ENCODE measurements at places on chromosomes 11 and 22.
A peak's percentile ranks its signal among the peaks of the same experiment; 100 is the strongest.

GRCh38 chr22:46913351-46913750 is 150.9 kb downstream of the TBC1D22A start:
- DNase-seq: no peak

DNA sequence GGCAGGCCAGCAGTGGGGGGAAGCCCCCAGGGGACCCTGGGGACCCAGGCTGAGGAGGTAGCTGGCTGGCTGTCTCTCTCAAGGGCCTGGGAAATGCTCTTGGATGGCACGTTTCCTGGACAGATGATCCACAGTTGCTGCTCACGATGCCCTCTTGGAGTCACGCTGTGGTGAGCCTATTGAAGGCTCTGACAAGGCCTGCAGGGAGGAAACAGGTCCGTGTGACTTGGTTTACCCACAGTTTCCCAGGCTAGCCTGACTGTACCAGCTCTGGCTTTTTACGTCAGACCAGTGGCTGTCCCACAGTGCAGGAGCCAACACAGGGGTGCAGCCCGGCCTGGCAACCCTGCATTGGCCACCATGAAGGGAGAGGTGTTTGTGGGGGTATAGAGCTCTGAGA is 29.2 kb upstream of the PPARA start:
- no peak for DNase-seq

- no peak for DNase-seq
Measured at GRCh38 chr22:25510876-25511275, 53.6 kb upstream of the GRK3 start.

DNA sequence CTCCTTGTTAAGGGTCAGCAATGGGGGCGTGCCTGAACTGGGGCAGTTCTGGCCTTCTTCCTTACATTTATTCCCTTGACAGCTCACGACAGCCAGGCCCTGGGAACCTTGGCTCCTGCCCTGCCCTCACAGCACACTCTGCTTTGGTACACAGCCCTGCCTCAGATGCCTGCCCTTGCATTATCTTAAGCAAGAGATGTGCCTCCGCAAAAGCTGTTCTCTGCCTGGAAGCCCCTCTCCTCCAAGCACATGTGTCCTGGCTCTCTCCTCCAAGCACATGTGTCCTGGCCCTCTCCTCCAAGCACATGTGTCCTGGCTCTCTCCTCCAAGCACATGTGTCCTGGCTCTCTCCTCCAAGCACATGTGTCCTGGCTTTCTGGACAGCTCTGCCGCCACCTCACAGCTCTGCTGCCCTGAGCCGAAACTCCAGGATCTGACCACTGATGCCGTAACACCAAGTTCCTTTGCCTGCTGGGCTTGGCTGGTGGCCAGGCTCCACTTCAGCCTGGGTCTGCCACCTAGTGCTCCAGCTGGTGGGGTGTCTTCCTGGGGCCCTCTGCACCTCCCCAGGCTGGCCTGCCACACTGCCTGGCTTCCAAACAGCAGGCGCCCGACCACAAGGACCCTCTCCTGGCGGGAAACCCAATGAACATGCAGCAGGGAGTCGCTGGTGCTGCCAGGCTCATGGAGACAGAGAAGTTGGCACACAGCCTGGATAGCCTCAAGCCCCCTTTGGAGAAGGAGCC is 53.0 kb downstream of the SCUBE1 start:
- DNase-seq: no peak

- no peak for DNase-seq
Measured at GRCh38 chr22:22927196-22927887, 39.7 kb downstream of the IGLL5 start.

DNA sequence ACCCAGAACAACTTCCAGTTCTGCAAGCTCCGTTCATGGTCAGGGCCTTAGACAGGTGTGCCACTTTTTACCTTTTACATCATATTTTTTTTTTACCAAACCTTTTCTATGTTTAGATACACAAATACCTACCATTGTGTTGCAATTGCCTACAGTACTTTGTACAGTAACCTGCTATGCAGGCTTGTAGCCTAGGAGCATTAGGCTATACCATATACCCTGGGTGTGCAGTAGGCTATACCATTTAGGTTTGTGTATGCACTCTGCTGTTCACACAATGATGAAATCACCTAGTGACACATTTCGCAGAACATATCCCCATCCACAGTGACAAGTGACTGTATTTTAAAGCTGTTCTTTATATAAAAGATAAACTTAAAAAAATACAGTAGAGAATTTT is 29.6 kb downstream of the APIP start:
- no peak for DNase-seq

DNA sequence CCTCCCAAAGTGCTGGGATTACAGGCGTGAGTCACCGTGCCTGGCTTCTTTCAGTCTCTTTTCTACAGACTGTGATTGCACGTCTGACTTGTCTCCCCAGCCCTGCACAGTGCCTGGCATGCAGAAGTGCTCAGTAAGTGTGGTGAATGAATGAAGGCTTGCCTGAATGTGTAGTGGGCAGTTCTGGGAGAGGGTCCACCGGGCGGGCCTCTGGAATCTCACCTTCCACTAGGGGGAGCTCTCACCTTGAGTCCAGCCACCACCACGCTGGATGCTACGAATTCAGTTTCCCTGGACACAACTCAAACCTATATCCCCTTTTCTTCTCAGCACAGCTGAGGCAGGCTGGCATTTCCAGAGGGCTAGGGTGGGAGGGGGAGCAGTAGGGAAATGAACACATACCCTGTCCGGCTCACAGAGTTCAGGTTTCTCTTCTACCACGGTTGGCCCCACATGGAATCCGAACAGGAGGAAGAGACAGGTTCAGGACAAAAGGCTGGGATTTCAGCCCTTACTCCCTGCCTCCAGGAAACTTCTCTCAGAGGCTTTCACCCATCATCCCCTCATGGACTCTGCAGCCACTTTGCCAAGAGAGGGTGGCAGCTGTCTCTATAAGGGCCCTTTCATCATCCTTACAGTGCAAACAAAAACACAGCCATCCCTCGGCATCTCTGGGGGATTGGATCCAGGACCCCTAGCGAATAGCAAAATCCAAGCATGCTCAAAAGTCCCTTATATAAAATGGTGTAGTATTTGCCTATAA is 86.8 kb downstream of the NECTIN1 start:
- no peak for DNase-seq

DNA sequence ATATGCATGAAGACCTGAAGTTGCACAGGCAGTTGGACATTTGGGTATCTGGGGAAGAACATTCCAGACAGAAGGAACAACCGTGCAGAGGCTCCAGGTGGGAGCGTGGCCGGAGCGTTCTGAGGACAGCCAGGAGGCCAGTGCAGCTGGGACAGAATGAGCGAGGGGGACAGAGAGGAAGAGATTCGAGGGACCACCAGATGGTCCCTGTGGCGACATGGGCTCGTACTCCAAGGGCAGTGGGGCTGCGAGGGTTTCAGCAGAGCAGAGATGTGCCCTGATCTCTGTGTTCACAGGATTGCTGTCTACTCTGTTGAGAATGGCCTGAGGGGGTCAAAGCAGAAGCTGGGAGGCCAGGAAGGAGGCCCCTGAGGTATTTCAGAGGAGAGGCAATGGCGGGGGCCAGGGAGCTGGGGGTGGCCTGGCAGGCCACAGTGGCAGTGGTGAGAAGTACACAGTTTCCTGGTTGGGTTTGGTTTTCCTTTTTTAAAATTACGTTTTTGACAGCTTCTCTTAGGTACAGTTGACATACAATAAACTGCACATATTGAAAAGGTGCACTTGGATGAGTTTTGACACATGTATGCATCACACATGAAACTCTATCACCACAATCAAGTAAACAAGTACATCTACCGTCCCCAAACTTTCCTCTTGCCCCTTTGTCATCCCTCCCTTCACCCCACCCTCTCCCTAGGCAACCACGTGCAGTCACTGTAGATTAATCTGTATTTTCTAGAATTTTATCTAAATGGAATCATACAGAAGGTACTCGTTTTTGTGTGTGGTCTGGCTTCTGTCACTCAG is 24.8 kb upstream of the SOX10 start:
- no peak for DNase-seq

DNA sequence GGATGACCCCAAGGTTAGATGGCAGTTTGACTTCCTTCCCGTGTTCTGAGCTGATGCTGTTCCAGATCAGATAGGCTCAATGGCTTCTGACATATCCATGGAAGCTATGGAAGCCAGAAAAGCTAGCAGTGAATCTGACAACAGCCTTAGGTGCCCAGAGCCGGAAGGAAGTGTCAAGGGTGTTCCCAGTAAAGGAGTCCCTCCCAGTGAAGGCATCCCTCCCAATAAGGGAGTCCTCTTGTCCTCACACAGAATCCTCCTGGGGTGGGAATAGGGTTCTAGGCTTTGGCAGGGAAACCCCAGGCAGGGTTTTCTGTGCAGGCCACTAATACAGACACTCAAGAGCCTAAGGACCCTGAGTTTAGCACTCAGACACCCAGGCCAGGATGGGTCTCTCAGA is 47.0 kb upstream of the ISX start:
- DNase-seq: no peak

DNA sequence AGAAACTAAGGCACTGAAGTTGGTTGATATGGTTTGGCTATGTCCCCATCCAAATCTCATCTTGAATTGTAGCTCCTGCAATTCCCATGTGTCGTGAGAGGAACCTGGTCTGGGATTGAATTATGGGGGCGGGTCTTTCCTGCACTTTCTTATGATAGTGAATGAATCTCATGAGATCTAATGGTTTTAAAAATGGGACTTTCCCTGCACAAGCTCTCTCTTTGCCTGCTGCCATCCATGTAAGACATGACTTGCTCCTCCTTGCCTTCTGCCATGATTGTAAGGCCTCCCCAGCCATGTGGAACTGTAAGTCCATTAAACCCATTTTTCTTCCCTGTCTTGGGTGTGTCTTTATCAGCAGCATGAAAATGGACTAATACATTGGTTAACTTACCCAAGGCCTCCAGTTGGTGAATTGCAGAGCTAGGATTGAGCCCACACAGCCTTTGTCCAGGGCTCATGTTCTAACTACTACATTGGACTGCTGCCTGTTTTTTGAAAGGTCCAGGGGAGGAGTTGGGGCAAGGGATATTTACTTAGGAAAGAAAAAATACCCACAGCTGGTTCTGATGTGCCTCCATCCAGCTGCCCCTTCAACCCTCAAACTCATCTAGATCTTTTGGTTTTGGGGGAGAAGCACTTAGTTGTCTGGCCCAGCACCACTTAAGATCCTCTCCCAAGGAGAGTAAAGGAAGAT is 107.8 kb upstream of the NAV2 start:
- no peak for DNase-seq

DNA sequence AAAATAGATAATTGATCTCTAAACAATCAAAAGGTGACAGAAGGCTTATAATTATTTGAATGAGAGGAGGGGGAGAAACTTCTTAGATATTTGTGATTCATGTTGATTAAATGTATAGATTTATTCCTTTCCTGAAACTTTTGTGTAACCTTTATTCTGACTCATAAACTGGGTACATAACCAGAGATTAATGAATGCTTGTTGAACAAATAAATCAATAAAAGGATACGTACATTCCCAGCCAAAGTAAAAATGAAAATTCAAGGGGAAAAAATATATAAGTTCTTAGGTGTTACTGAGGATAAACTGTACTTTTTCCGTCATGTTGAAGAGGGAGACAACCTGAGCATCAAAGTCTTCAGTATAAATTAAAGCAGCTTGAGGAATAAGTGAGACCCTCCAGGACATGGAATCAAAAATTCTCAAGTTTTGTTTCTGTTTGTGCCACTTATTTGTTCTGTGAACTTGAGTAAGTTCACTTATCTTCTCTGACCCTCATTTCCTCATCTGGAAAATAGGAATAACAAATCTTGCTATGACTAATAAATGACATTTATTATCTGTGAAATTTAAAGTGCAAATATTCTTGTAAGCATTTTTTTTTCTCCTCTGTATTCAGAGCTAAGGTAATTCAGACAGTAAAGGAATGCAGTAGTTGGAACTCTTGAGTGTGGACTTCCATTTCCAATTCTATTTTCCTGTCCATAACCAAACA is 195.4 kb downstream of the METTL15 start:
- no peak for DNase-seq

GRCh38 chr11:95119361-95120060 is 29.9 kb downstream of the ENDOD1 start:
- DNase-seq: no peak

DNA sequence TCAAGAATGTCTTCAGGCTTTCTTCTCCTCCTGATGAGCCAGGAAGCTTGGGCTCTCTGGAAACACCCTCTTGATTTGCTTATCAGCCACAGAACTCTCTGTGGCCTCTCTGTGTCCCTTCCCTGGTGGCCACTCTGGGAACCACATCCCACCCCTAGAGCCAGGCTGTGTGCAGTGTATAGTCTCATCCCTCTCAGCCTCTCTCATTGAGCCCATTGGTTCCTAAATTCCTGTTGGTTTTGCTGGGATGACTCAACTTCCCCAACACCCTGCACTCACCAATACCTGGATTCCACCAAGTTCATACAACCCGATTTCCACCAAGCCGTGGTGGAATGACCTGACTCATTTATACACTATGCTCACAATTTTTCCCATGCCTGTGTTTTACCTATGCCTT is 5.2 kb downstream of the IRAG1 start:
- DNase-seq: no peak

- DNase-seq: no peak
Measured at GRCh38 chr11:77724636-77725035, 87.0 kb upstream of the CLNS1A start.

- DNase-seq: no peak
Measured at GRCh38 chr11:46522682-46523281, 71.0 kb downstream of the AMBRA1 start.

GRCh38 chr11:111101881-111102280 is 143.6 kb upstream of the POU2AF2 start:
- DNase-seq: no peak

- no peak for DNase-seq
Measured at GRCh38 chr11:67370351-67371076, 2.9 kb downstream of the CLCF1 start.

DNA sequence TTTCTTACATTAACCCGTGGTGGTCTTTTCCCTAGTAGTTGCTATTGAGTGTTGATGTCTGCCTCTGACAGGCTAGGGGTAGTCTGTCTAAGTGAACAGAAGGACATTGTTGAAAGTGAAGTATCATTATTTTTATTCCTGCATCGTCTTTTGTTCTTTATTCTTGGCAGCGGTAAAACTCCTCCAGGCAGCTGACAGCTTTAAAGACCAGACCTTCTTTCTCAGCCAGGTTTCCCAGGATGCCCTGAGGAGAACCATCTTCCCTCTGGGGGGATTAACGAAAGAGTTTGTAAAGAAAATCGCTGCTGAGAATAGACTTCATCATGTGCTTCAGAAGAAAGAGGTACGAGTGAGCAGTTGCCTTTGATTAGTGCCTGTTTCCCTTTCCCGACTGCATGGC is 14.6 kb downstream of the TRMU start:
- no peak for DNase-seq

GRCh38 chr11:69402251-69402887 is 79.1 kb upstream of the LINC01488 start:
- no peak for DNase-seq

DNA sequence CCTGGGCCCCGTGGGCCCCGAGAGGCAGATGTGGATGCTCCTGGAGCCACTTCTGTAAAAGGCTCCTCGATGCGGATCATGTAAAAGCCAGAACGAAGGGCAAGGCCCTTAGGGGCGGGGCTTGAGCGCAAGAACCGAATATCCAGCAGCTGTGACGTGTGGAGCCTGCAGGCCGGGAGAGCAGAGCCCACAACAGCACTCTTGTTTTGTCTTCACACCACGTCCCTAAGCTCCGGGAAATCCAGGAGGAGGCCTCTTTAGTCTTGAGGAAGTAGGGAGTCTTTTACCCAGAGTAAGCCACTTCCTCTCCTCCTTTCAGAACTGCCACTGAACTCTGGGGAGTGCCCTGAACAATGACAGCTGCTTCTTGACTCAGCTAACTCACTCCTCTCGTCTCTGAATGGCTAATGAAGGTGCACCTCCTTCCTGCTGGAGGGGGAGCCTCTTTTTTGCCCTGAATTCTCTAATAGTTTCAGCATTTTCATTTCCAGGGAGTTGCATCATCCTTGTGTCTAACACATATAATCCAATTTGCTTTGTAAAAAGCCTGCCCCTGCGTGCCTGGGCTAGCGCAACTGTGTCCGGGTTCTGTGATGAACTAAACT is 12.5 kb downstream of the L3MBTL2 start:
- peak; percentile 9 for DNase-seq

Data from T-cell (primary cell).